ENCODE measurements at places on chromosomes 5 and 9. TPM values are rescaled to one million over a fixed set of nuclear protein-coding genes. Genes with fewer than 3 reads are reported as not detected.

- no peak for DNase-seq
These were observed 1.6 kb upstream of the DBN1 start for GRCh38 chr5:177474846-177475562.

N4BP3 gene
- 0.12 TPM for total RNA-seq

DNA sequence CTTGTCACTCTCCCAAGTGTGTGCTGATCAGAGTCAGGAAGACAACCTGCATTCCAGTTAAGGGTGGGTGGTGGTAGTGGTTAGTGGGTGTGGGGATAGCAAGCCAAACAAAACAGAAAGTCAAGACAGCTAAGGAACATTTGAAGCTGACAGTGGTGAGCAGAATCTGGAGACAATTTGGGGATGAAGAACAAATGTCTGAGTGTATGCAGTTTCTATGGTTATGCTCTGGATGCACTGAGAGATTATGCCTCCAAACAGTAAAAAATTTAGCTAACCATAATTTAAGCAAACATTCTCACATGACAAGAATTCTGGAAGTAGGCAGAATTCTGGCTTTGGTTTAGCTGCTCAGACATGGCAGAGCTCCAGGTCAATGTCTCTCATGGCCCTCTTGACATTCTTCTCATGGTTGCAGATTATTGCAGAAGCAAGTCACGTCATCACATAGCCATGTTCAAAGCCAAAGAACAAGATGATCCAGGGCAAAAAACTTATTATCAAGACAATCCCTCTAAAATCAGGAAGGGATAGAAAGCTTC lies 148.7 kb downstream of the LURAP1L start:
- DNase-seq = no peak

- no peak for DNase-seq
These were observed 130.9 kb upstream of the TMEM161B start for GRCh38 chr5:88399561-88399960.

- no peak for DNase-seq
These were observed 90.5 kb downstream of the RASEF start for GRCh38 chr9:82972446-82972845.
